ENCODE measurements at places on chromosomes 13 and 19. TPM values are rescaled to one million over a fixed set of nuclear protein-coding genes. Genes with fewer than 3 reads are reported as not detected.

DNA sequence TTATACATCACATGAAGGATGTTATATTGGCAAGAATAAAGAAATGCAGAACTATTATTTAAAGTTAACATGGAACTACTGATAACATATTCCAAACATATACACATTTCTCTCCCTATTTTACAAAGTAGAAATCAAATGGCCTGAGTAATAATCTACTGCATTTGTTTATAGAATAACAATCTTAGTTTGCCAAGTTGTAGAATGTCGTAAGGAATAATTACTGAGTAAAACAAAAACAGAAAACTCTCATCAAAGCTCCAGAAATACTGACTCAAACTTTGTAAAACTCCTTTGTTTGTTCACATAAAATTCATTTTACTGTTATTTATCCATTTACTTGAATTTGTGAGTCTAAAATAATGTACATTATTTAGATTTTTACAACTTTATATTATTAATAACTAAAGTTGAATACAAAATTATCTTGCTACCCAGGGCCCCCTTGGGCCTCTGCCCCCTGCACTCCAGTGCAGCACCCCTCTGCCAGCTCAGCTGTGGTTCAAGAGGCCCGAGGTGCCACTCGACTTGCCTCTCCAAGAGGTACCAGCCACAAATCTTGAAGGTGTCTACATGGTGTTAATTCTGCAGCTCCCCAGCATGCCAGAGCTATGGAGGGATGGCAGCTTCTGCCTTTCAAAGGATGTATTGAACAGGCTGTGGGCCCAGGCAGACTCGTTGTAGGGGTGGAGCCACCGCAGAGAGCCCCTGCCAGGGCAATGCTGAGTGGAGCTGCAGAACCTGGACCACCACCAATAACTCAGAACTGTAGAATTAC lies 2819.7 kb downstream of the PCDH9 start:
- no peak for DNase-seq

DNA sequence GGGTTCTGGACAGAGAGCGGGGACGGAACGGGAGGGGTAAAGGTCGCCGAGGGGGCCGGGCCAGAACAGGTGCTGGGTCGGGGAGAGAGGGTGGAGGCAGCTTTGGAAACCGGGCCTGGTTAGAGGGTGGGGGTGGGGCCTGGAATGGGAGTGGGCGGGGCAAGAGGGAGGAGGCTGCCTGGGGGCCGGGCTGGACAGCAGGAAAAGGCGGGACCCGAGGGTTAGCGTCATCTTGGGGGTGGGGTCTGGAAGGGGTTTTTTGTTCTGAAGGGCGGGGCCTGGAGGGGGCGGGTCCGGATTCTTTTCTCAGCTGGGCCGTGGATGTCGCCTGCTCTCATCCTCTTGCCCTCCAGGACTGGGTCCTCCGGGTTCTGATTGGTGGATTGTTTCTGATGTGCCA lies 4.3 kb upstream of the ZNF813 start:
- peak; percentile 6 for DNase-seq

GRCh38 chr19:33399745-33400681 lies 26.5 kb downstream of the CEBPG start:
- no peak for DNase-seq

- no peak for DNase-seq
Observed at GRCh38 chr13:40923867-40924266, 95.2 kb downstream of the ELF1 start.

The GRWD1 gene
- total RNA-seq = 22.0 TPM

DNA sequence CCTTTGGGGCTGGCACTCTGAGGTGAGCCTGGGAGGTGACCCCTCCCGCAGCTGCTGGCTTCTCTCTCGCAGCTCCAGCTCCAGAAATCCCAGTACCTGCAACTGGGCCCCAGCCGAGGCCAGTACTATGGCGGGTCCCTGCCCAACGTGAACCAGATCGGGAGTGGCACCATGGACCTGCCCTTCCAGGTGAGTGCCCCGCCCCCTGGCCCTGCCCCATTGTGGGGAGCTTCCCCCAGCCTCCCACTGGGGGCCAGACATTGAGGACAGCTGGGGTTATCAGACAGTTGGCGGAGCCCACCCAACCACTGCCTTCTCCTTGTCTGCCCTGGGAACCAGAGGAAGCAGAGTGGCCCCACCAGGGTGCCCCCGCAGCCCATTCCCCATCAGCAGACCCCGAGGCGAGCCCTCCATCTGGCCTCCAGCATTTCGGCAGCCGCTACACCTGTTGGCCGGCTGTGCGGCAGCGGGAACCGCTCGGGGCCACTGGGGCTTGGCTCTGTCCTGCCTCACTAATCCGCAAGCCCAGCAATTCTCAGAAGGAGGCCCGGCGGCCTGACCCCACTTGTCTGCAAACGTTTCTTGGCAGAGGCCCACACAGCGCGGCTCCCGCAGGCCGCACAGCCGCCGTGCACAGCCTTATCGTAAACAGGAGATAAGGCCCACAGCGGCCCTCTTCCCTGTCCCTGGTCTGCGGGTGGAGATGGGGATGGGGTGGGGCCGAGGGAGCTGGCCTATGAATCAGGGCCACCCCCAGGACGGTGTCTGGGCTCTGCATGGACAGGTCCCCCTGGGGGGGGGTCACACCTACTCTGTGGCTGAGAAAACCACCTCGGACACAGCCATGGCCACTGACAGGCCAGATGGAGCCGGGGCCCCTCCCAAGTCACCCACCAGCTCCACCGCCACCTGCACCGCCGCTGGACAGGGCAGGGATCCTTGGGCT lies 48.0 kb downstream of the COMP start:
- DNase-seq = peak; percentile 76

DNA sequence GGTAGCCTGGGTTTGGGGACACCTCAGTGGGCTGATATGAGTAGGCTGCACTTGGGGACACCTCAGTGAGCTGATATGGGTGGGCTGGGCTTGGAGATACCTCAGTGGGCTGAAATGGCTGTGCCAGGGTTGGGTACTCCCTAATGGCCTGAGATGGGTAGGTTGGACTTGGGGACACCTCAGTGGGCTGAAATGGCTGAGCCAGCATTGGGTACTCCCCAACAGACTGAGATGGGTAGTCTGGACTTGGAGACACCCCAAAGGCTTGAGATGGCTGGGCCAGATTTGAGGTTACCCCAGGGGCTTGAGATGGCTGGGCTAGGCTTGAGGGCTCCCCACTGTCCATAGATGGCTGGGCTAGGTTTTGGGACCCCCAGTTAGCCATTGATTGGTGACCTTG lies 12.1 kb downstream of the IQCN start:
- no peak for DNase-seq

DNA sequence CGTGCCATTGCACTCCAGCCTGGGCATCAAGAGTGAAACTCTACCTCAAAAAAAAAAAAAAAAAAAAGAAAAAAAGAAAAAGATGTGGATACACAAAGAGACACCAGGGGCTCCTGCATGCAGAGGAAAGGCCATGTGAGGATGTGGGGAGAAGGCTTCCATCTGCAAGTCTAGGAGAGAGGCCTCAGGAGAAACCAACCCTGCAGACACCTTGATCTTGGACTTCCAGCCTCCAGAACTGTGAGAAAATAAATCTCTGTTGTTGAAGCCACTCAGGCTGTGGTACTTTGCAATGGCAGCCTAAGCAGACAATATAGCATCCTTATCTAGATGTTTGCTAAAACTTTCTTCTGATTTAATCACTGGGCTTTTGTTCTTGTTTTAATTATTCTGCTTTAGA lies 50.3 kb downstream of the POLR1D start:
- DNase-seq = no peak

Measured in IMR-90 (cell line).